Esophagus squamous epithelium (tissue), 5 donors: ENCODE measurements at places on chromosomes 6 and 20. TPM values are rescaled to one million over a fixed set of nuclear protein-coding genes. Genes with fewer than 3 reads are reported as not detected.

BPIFB2 gene
- not detected for total RNA-seq

PGC gene
- total RNA-seq, result 0.95 TPM

TSHZ2 gene
- total RNA-seq, result 22.0 TPM

SERPINB6 gene
- 83.7 TPM for total RNA-seq

PPARD gene
- total RNA-seq, result 42.8 TPM

DBNDD2 gene
- total RNA-seq, result 39.3 TPM

EYA2 gene
- 11.6 TPM for total RNA-seq

OR12D3 gene
- total RNA-seq, result not detected

TREML2 gene
- total RNA-seq, result 0.26 TPM

CD24 gene
- 1,480 TPM for total RNA-seq
